ENCODE measurements at places on chromosomes 3 and 15. TPM values are rescaled to one million over a fixed set of nuclear protein-coding genes. Genes with fewer than 3 reads are reported as not detected.

The SNTN gene
- not detected for total RNA-seq

The SLC22A14 gene
- not detected for total RNA-seq

GRCh38 chr15:36177590-36178302 lies 401.7 kb upstream of the CDIN1 start:
- no peaks in the 10 kb centered on the region for H3K4me1 ChIP-seq
- H3K36me3 ChIP-seq, result no peaks in the 10 kb centered on the region
- H3K27ac ChIP-seq, result no peak overlapping the region
- no peaks in the 10 kb centered on the region for H3K27me3 ChIP-seq
- DNase-seq, result no peak

DNA sequence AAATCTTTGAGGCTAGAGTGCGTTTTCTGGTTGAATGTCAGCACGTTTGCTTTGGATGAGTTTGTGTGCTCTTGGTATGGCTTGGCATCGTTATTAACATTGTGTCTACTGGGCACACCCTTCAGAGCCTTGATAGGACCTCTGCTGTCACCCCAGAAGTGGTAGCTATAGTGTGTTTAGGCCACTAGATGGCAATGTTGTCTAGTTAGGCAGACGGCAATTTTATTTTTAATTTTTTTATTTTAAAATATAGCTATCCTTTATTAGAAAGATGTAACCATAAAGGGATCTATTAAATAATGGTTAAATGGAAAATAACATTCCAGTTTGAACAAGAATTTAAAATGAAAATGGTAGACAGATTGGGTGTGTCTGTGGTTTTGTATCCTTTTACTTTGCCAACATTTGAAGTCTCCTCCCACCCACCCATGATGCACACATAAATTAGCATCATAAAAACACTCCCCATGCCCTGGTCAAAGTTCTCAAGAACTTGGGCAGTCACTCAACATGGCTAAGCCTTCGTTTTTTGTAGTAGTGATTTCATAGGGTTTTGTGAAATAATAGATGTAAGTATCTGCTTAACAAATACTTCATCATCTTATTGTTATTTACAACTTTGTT lies 200.7 kb downstream of the KCNH8 start:
- no peaks in the 10 kb centered on the region for H3K27me3 ChIP-seq
- peak; percentile 60 for DNase-seq
- no peaks in the 10 kb centered on the region for H3K36me3 ChIP-seq
- H3K4me3 ChIP-seq, result peak overlapping the region; percentile 23
- H3K4me1 ChIP-seq, result peaks cover 38% of the 10 kb centered on the region

- H3K36me3 ChIP-seq, result no peaks in the 10 kb centered on the region
- no peak for DNase-seq
- H3K27ac ChIP-seq, result no peak overlapping the region
- H3K4me3 ChIP-seq, result no peak overlapping the region
These were observed 3.9 kb upstream of the SENP2 start for GRCh38 chr3:185582236-185582635.

DNA sequence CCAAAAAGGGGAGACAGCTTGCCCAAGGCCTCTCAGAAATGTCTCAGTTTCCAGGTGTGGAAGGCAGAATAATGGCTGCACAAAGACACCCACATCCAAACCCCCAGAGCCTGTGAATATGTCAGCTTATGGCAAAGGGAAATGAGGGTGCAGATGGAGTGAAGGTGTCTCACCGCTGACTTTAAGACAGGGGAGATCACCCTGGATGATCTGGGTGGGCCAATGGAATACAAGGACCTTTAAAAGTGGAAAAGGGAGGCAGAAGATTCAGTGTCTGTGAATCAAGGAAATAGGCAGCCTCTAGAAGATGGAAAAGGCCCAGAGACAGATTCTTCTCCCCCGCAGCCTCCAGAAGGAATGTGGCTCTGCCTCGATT lies 48.8 kb upstream of the ATP2B2 start:
- H3K36me3 ChIP-seq, result no peaks in the 10 kb centered on the region
- H3K27me3 ChIP-seq, result no peaks in the 10 kb centered on the region
- H3K27ac ChIP-seq, result no peak overlapping the region
- H3K4me3 ChIP-seq, result no peak overlapping the region

GRCh38 chr3:180275176-180275575 lies 238.4 kb upstream of the PEX5L start:
- H3K27me3 ChIP-seq, result no peaks in the 10 kb centered on the region
- peaks cover 13% of the 10 kb centered on the region for H3K4me1 ChIP-seq
- DNase-seq, result no peak
- H3K4me3 ChIP-seq, result no peak overlapping the region
- no peak overlapping the region for H3K27ac ChIP-seq

The GALNT15 gene
- 0.10 TPM for total RNA-seq

The FRMD4B gene
- total RNA-seq, result 0.20 TPM

- H3K4me3 ChIP-seq, result no peak overlapping the region
- no peaks in the 10 kb centered on the region for H3K4me1 ChIP-seq
- H3K27me3 ChIP-seq, result no peaks in the 10 kb centered on the region
- no peaks in the 10 kb centered on the region for H3K36me3 ChIP-seq
- H3K27ac ChIP-seq, result no peak overlapping the region
These were observed 166.7 kb downstream of the FAM43A start for GRCh38 chr3:194852345-194852744.

DNA sequence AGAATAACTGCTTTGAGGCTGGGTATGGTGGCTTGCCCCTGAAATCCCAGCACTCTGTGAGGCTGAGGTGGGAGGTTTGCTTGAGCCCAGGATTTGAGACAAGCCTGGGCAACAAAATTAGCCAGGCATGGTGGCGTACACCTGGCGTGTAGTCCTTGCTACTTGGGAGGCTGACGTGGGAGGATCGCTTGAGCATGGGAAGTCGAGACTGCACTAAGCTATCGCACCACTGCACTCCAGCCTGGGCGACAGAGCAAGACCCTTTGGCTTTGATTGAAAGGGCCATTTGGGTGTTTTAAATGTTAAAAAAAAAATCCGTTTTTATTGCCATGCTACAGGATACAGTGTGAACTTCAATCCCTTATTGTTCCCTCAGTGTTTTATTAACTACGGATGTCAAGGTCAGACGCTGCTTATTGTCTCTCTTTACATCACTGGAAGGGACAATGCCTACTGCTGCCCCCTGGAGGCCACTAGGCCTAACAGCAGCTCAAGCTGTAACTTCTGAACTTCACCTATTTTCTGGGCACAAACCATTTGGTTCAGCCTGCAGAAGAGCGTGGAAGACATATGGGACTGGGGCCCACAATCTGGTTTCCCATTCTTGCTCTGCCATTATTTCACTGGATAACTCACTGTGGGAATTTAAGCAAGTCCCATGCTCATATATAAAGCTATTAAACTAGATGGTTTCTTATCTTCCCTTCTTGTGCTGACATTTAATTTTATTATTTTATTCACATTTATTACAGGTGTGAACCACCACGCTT lies 15.3 kb upstream of the IREB2 start:
- H3K27ac ChIP-seq, result no peak overlapping the region
- H3K36me3 ChIP-seq, result no peaks in the 10 kb centered on the region
- H3K27me3 ChIP-seq, result no peaks in the 10 kb centered on the region
- no peaks in the 10 kb centered on the region for H3K4me1 ChIP-seq
- DNase-seq, result peak; percentile 71

DNA sequence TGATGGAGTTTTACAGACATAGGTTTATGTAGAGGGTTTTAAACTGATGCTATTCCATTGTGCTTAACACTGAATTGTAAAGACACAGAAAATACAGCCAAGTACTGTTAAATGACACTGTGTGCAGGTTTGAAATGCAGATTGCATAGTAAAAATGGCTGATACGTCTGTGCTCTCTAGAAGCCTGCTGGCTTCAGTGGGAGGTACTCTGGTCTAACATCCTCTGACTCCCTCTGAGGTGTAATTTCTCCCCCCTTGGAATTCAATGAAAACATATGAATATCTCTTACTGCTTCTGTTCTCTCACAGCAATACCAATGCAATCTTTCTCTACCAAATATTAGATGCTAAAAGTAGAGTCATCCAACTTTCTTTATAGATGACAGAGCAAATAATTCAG lies 176.6 kb downstream of the SLC9A9 start:
- H3K27ac ChIP-seq, result no peak overlapping the region
- H3K36me3 ChIP-seq, result no peaks in the 10 kb centered on the region
- H3K4me1 ChIP-seq, result peaks cover 40% of the 10 kb centered on the region
- H3K27me3 ChIP-seq, result no peaks in the 10 kb centered on the region

DNA sequence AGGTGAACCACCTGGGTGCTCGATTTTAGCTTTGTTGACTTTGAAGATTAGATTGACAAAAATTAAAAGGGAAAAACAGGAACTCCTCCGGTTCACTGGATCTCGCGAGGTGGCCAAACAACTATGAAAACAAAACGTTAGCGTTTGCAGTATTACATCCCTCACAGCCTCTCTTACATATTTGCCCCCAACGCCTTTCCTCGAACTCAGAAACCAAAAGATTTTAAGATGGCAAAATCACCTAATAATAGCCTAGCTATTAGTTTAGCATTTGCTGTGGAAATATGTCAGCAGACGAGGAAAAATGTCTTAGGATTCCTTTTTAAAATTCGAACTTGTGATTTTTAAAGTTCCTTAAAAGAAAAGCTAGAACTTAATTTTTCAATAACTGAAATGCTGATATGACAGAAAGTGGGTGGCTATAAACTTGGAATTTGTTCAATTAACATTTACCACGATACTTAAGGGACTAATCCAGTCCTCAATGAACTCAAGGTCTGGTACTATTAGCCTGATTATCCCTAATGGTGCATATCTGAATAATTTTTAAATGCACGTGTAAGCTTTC lies 491 bp upstream of the SENP7 start:
- peak overlapping the region; percentile 86 for H3K4me3 ChIP-seq
- no peak for DNase-seq
- no peaks in the 10 kb centered on the region for H3K36me3 ChIP-seq
- peak overlapping the region; percentile 91 for H3K27ac ChIP-seq

DNA sequence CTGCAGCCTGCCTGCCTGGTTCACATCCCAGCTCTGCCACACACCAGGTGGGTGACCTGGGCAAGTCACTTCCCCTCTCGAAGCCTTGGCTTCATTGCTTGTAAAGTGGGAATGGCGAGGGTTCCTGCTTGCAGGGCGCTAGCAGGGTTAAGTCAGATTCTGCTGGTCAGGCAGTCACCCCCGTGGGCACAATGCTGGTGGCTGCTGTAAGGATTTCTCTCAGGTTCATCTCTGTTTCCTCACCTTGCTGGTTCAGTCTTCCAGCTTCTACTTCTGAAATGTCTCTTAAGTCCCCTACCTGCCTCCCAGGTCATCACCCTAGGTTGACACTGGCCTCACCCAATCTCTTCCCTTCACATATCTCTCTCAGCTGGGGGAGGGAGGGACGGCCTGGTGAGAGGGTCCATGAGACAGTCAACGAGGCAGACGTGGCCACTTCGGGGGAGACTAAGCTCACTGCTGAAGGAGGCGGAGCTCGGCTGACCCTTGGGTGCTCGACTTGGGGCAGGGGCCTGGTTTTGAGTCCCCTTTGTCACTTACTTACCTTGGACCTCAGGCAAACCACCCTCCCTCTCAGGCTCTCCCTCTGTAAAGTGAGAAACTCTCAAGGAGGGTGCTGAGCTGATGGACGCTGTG lies 11.5 kb downstream of the CTSH start:
- H3K36me3 ChIP-seq, result no peaks in the 10 kb centered on the region
- H3K27me3 ChIP-seq, result no peaks in the 10 kb centered on the region
- peaks cover 29% of the 10 kb centered on the region for H3K4me1 ChIP-seq
- H3K4me3 ChIP-seq, result no peak overlapping the region
- no peak overlapping the region for H3K27ac ChIP-seq

The FOXB1 gene
- total RNA-seq, result not detected

The PLA1A gene
- total RNA-seq, result 0.58 TPM

DNA sequence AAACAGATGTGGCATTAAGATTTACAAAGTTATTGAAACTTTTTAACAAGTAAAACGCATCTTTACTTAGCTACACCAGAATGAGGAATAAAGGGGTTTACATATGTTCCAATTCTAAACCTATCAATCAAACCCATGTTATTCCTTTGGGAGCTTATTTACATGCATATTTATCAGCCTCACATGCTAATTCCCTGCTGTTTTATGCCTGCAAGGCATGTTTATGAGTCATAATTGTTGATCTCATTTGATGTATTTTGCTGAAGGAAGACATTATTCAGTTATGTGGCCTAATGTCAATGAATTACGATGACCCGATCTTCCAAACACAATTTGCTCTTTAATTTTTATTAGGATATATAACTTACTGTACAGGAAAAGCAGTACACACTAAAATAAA lies 272.9 kb downstream of the TBC1D5 start:
- H3K4me3 ChIP-seq, result no peak overlapping the region
- H3K27me3 ChIP-seq, result no peaks in the 10 kb centered on the region
- no peaks in the 10 kb centered on the region for H3K4me1 ChIP-seq
- peaks cover 5% of the 10 kb centered on the region for H3K36me3 ChIP-seq
- no peak overlapping the region for H3K27ac ChIP-seq
- DNase-seq, result no peak

DNA sequence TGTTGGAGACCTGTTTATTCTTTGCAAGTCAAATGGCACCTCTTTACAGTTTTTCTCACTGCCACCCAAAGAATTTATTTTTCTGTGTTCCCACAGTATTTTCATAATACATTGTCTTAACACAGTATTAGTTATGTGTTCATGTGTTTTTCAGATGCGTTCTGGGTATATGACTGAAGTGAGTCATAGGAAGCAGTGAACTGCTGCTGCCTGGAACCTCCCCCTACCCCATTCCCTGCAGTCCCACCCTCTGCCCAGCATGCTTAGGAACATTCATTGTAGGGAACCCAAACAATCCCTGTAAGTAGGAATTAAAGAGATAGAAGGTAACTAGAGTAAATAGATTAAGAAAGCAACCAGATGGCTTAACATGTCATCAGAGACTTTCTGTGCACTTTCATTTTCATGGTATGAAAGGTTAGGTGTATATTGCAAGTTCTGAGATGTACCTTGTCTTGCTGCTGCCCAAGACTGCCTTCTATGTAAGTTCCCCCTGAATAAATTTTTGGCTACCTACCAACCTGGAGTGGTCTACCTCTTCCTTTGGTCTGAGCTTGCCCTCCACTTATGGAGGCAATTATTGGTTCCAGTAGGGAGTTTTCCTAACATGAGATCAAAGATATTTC lies 21.9 kb upstream of the SQOR start:
- H3K27ac ChIP-seq, result no peak overlapping the region
- no peaks in the 10 kb centered on the region for H3K27me3 ChIP-seq
- DNase-seq, result no peak
- peaks cover 1% of the 10 kb centered on the region for H3K36me3 ChIP-seq
- no peak overlapping the region for H3K4me3 ChIP-seq

GRCh38 chr3:55294557-55294956 lies 192.5 kb downstream of the WNT5A start:
- H3K36me3 ChIP-seq, result no peaks in the 10 kb centered on the region
- no peaks in the 10 kb centered on the region for H3K27me3 ChIP-seq
- no peak for DNase-seq
- no peaks in the 10 kb centered on the region for H3K4me1 ChIP-seq

GRCh38 chr3:47661121-47661752 lies 82.6 kb upstream of the CSPG5 start:
- H3K4me3 ChIP-seq, result no peak overlapping the region
- H3K27ac ChIP-seq, result no peak overlapping the region
- H3K36me3 ChIP-seq, result peaks cover 18% of the 10 kb centered on the region
- DNase-seq, result no peak

- peaks cover 14% of the 10 kb centered on the region for H3K4me1 ChIP-seq
- peaks cover 2% of the 10 kb centered on the region for H3K36me3 ChIP-seq
- no peak overlapping the region for H3K4me3 ChIP-seq
- no peak overlapping the region for H3K27ac ChIP-seq
- no peaks in the 10 kb centered on the region for H3K27me3 ChIP-seq
- no peak for DNase-seq
These were observed 62.4 kb downstream of the HACD2 start for GRCh38 chr3:123522320-123523022.

- no peaks in the 10 kb centered on the region for H3K36me3 ChIP-seq
- no peak overlapping the region for H3K4me3 ChIP-seq
- H3K27ac ChIP-seq, result no peak overlapping the region
- H3K27me3 ChIP-seq, result no peaks in the 10 kb centered on the region
These were observed 175.0 kb downstream of the CFAP20DC start for GRCh38 chr3:58874795-58875194.
